Activated CD8-positive, alpha-beta T cell treated with anti-CD3 and anti-CD28 coated beads for 36 hours (primary cell): ENCODE measurements at places on chromosomes 2 and 18. TPM values are rescaled to one million over a fixed set of nuclear protein-coding genes. Genes with fewer than 3 reads are reported as not detected.

NAT8 gene
- total RNA-seq, result not detected

STAT1 gene
- 311 TPM for total RNA-seq

DNA sequence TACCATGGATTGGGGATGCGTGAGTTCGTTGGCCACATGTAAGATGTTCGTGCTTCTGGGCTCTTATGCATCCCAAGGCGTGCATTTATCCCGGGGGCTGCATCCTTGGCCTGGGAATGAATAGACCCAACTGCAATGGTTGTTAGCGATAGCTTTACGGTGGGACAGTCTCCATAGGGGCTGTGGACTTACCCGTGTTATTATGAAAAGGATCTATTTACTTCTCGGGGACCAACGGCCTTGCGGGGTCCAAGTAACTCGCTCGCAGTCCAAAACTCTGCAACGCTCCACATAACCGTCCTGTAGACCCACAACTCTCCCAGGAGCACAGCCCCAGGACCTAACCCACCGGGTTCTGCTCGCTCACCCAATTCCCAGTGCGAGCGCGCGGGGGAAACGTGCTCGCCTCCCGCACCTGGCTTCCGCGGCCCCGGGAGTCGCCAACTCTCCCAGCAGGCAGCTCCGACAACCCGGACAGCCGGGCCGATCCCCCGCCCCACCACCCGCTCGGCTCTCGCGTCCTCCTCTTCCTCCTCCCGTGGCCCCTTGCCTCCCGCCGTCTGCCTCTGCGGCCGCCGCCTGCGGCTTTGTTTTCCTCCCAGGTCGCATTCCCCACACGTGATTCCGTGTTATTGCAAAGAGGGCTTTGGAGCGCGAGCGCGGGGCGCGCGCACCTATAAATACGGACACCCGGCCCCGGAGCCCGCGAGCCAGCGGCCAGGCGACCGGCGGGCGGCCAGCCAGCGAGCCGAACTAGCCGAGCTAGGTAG lies at the start of gene CABLES1:
Gene CABLES1 (plus strand): TSS at position 706 of the 770 bp plus-strand sequence. CDS start 278 bp downstream, outside the sequence.
- peak; percentile 23 for DNase-seq

DNA sequence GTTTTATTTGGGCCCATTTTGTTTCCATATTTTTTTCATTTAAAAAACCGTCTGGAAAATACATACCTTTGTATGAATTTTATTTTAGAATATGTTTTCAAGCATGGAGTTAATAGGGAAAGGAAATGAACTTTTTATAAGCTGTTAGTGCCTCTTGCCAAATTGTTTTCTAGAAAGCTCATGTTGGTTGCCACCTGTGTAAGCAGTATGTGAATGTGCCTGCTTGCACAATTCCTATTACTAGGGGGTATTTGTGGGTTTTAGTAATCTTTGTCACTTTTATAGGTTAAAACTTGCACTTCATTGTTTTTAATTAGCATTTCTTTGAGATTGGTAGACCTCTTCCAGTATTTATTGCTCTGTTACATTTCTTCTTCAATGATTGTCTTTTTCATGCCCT lies 107.3 kb downstream of the TANC1 start:
- DNase-seq, result no peak

DNA sequence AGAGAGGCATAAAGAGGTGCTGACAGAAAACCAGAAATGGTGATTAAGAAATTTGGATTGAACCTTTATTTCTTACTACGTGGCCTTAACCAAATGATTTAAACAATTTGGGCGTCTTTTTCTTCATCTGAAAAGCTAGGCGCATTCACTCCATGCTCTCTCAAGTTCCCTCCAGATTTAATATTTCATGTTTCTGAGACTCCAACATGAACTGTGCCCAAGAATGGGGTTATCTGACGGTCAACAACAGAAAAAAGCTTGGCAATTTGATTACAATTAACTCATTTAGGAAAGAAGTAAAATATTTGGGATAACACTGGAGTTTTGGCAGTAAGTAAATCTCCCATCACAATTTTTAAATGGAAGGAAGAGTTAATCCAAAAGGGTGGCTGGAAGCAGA lies 345.4 kb downstream of the ARHGAP15 start:
- no peak for DNase-seq

DNA sequence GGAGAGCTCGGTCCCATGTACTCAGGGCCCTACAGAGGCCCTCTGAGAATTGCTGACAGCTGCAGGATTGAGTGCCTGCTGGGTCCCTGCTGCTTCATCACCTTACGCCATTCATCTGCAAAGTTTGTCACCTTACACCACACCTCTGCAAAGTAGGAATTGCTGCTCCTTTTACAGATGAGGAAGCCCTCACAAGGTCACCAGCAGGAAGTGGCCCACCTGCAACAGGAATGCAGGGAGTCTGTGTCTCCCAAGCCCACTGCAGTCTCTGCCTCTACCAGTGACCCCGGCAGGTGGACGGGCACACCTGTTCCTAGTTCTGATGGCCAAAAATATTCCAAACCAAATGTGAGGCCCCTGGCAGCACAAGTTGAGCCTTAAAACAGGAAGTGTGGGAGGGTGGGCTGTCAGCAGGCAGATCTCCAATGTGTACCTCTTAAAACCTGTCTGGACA lies 441.4 kb downstream of the NBAS start:
- DNase-seq, result no peak

- peak; percentile 67 for DNase-seq
Measured at GRCh38 chr2:237471438-237472186, 15.4 kb upstream of the MLPH start.

PKDCC gene
- total RNA-seq, result not detected

GRCh38 chr18:3264362-3264761 lies 2.4 kb downstream of the MYL12B start:
- peak; percentile 36 for DNase-seq

- DNase-seq, result no peak
Measured at GRCh38 chr2:109542384-109542783, 71.4 kb downstream of the SEPTIN10 start.
